Diencephalon (tissue), 1 donor: ENCODE measurements at places on chromosomes 11 and 22. TPM values are rescaled to one million over a fixed set of nuclear protein-coding genes. Genes with fewer than 3 reads are reported as not detected.

The OR51E2 gene
- total RNA-seq = under 0.01 TPM

The OR8B3 gene
- not detected for total RNA-seq

The PRR5 gene
- total RNA-seq = 25.4 TPM

The MS4A6E gene
- not detected for total RNA-seq

The LMO2 gene
- 24.7 TPM for total RNA-seq

The SPDYC gene
- total RNA-seq = not detected

The P2RY2 gene
- total RNA-seq = not detected

The TRIM22 gene
- 6.0 TPM for total RNA-seq

The SAAL1 gene
- 26.5 TPM for total RNA-seq

The KCTD17 gene
- total RNA-seq = 34.1 TPM

The EED gene
- 27.2 TPM for total RNA-seq

The APOL5 gene
- not detected for total RNA-seq

The ART5 gene
- 1.4 TPM for total RNA-seq

The P2RY6 gene
- 0.92 TPM for total RNA-seq

The BTBD18 gene
- total RNA-seq = not detected

The CFAP300 gene
- 6.7 TPM for total RNA-seq

The RNF169 gene
- 32.1 TPM for total RNA-seq

The TBX1 gene
- not detected for total RNA-seq

The RTN4RL2 gene
- total RNA-seq = 0.46 TPM

The PANX3 gene
- not detected for total RNA-seq

The DCHS1 gene
- 48.4 TPM for total RNA-seq

The NAV2 gene
- 11.1 TPM for total RNA-seq

The MMP10 gene
- 0.23 TPM for total RNA-seq

The MYBPC3 gene
- not detected for total RNA-seq

The MMP3 gene
- not detected for total RNA-seq

The PKDREJ gene
- under 0.01 TPM for total RNA-seq

The SLC25A18 gene
- total RNA-seq = 11.5 TPM

The CACNA1I gene
- 7.2 TPM for total RNA-seq

The PHOX2A gene
- not detected for total RNA-seq

The MIAT gene
- 125 TPM for total RNA-seq

The LMF2 gene
- 16.6 TPM for total RNA-seq

The CCDC86 gene
- 5.1 TPM for total RNA-seq

The TTC36 gene
- 0.92 TPM for total RNA-seq

The NNMT gene
- 0.92 TPM for total RNA-seq

The OR52W1 gene
- total RNA-seq = not detected

The E2F8 gene
- 0.92 TPM for total RNA-seq

The NPAS4 gene
- 1.6 TPM for total RNA-seq

The OR6A2 gene
- total RNA-seq = 1.8 TPM

The HPX gene
- total RNA-seq = 2.1 TPM

The CELSR1 gene
- 4.4 TPM for total RNA-seq

The KRTAP5-11 gene
- not detected for total RNA-seq

The SLC5A12 gene
- total RNA-seq = 0.46 TPM

The RTN3 gene
- 391 TPM for total RNA-seq

The KCNK4 gene
- total RNA-seq = 7.2 TPM

The EHF gene
- total RNA-seq = not detected

The CCDC87 gene
- total RNA-seq = 1.2 TPM

The PATE2 gene
- 2.1 TPM for total RNA-seq

The LMNTD2 gene
- total RNA-seq = 0.23 TPM

The KLHDC7B gene
- total RNA-seq = not detected

The C1QTNF4 gene
- 33.2 TPM for total RNA-seq

The EIF3F gene
- 167 TPM for total RNA-seq

The RTCB gene
- total RNA-seq = 81.4 TPM

The LRRC10B gene
- total RNA-seq = 6.7 TPM

The MUC2 gene
- not detected for total RNA-seq

The TCIRG1 gene
- 4.8 TPM for total RNA-seq

The TRIM49 gene
- 0.23 TPM for total RNA-seq

The TLCD5 gene
- total RNA-seq = 12.9 TPM

The NXF1 gene
- total RNA-seq = 15.9 TPM
